ENCODE measurements at places on chromosomes 7 and 10.

GRCh38 chr7:375321-375831, 85.4 kb downstream of the FOXL3 start:
- no peak for DNase-seq

GRCh38 chr10:73338801-73339368, 19.8 kb downstream of the CFAP70 start:
- no peak for DNase-seq

GRCh38 chr10:78976825-78977755, 91.7 kb upstream of the ZMIZ1 start:
- no peak for DNase-seq

- DNase-seq = no peak
These were observed 114.2 kb upstream of the GPR22 start for GRCh38 chr7:107355616-107356015.

DNA sequence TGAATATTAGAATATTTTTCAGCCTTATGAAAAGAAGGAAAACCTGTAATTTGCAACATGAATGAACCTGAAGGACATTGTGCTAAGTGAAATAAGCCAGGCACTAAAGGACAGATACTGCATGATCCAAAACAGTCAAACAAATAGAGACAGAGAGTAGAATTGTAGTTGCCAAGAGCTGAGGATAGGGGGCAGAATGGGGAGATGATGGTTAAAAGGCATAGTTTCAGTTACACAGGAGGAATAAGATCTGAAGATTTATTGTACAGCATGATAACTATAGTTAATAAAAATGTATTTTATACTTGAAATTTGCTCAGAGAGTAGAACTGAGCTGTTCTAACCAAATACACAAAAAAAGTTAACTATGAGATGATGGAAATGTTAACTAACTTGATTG, 149.0 kb upstream of the TMEM106B start:
- no peak for DNase-seq

DNA sequence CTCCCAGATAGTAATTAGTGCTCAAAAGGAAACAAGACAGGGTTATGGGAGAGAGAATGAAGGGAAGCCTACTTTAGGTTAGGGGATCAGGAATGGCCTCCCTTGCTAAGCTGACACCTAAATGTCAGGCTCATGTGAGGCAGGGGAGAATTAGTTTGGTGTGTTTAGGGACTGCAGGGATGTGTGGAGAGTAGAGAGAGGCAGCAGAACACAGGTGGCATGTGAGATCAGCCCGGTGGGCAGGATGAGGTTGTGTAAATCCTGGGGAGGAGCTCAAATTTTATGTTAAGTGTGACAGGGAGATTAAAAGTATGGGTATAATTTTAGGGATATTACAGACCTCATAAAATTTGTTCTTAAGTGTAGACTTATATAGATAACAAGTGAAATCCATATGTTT, 56.2 kb upstream of the ZNF438 start:
- no peak for DNase-seq

DNA sequence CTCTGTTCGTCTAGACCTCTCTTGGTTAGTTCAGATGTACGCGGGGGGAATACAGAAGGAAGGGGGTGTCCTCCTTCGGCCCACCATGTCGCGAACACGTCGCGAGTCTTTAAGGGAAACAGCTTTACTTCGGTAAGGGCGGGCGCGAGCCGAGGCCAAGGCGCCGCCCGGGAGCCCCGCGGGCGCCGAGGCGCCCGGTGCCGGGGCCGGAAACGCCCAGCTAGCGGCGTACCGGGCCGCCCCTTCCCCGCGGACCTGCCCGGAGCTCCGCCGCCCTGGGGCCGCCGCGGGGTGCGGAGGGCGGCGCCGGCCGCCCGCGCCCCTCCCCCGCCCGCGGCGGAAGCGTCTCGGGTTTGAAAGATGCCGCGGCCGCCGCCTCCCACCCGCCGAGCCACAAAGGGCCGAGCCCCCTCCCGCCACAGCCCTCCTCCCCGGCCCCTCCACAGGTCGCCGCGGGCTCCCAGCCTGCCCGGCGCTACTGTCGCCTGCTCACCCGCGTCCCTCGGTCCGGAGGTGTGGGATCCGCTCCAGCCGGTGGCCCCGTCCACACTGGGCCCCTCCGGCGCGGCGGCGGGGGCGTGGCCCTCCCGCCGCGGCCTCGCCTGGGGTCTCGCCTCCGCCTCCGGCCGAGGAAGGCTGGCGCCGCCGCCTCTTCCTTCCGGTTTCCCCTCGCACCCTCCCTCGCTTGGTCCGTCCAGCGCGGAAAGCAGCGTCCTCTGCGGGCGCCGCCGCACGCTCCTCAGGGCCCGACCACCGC, at the start of gene KBTBD2:
TSS of gene KBTBD2 (minus strand) at position 718 of the 757 bp plus-strand sequence. CDS start 12,156 bp downstream, outside the sequence.
- no peak for DNase-seq

DNA sequence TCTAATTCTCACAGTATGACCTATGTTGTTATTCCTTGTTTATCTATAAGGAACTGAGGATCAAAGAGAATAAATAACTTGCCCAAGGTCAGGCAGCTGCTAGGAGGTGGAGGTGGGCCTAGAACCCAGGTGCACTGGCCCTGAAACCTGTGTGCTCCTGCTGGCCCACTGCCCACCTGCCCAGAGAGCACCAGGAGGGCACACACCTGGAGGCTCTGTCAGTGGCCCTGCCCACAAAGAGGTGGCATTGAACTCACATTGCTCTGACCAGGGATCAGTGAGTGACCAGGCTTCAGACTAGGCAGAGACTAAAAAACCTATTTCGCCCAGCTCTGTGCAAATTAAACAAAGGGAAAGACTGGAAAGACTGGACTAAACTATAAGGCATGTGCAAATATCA, 210.6 kb downstream of the TNS3 start:
- DNase-seq = no peak

- no peak for DNase-seq
These were observed 1020.6 kb downstream of the XPNPEP1 start for GRCh38 chr10:108902619-108903285.

DNA sequence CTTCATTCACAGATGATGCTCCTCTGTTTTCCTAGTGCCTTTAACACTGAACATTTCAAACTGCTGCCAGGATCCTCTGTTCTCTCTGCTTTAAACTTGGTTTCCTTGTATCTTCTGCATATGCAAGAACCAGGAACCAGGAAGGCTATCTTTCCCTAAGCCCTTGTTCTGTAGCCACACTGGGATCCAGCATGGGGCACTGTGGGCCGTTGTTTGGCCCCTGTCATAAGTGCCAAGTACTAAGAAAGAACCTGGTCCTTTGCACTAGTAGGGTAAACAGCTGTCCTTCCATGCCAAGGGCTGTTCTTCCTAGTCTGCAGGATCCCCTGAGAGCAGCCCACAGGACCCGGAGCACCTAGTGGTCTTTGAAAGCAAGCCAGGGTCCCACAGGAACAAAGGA, 49.0 kb upstream of the TRIM8 start:
- DNase-seq = no peak

DNA sequence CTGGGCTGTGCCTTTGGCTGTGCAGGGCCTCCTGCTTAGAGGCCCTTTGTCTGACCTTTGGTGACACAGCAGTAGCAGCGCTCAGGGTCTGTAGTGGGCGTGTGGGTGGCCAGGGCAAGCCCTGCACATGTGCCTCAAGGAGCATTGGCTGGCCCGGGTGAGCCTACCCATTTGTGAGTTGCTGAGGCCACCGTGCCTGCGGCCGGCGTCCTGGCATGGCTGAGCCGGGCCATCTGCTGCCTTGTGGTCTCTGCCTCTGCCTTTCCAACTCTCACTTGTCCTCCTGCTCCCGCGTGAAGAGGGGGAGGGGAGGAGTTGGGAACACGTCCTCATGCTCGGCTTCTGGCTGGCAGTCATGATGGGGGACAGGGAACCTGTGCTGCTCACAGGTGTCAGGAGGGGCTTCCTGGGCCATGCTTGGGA, 9.2 kb upstream of the ORAI2 start:
- DNase-seq = no peak

GRCh38 chr7:92797693-92798092, 38.7 kb downstream of the CDK6 start:
- no peak for DNase-seq

- DNase-seq = no peak
These were observed 232.5 kb upstream of the FZD1 start for GRCh38 chr7:91031757-91032156.

DNA sequence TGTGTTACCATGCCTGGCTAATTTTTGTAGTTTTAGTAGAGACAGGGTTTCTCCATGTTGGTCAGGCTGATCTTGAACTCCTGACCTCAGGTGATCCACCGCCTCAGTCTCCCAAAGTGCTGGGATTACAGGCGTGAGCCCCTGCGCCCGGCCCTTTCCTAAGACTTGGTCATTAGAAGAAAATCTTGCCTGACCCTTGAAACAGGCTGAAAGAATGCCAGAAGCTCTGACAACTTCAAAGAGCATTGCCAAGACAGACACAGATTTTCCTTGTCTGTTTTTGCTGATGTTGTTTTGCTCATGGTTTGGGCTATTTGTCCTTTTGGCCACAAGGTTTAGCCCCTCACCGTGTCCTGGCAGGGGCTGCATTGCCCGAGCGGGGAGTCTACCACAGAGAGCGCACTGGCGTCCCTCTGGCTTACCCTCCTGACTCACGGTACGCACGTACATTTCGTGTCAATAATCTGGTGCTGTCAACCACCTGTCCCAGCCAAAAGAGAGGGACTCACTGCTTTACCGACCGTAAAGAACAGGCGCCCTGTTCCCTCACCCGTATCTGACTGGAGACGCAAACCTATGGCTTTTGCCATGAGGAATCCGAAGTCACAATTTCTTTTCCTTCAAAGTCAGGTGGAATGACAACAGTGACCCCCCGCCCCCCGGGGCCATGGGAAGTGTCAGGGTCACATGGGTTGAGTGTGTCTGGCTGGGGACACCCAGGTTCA, 10.1 kb upstream of the INPP5A start:
- DNase-seq = no peak

DNA sequence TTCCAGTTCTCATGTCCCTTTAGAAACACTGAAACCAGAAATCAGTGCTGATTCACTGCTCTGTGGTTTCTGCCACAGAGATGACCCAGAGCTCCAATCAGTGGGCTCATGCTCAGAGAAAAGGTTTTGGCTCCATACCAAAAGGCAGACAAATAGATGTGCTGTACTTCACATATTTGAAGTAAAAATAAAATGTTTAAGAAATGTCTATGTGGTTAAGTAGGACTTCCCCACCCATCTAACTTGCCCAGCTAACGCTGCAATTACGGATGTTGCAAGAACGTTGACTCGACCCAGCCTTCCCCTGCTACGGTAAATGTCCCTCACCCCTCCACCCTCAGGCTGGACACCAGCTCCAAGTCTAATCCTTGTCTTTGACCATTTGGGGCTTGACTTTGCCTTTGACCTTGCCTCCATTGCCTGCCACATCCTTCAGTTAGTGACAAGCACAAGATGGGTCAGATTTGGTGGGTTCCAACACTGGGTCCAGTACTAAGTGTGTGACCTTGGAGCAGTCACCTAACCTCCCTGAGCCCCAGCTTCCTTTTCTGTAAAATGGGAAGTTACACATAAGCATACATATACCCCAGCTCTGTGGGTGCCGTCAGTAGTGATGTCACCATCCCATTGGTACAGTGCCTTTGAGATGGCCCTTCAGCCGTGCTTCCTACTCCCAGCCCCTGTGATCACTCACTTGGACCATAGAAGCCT, 95.8 kb downstream of the CHST15 start:
- DNase-seq = no peak

- DNase-seq = no peak
These were observed 44.2 kb downstream of the HERPUD2 start for GRCh38 chr7:35650751-35651150.

DNA sequence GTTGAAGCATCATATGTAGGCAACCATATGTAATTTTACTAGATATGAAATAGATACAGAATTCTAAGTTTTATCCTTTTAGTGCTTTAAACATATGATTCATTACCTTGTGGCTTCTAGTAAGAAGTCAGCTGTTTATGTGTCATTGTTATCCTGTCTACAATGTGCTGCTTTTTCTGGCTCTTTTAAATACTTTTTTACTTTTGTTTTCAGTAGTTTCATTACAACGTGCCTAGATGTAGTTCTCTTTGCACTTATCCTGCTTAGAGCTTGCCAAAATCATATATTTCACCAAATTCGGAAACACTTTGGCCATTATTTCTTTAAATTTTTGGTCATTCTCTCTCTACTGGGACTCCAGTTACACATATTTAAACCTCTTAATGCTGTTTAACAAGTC, 26.4 kb downstream of the YAE1 start:
- DNase-seq = no peak

DNA sequence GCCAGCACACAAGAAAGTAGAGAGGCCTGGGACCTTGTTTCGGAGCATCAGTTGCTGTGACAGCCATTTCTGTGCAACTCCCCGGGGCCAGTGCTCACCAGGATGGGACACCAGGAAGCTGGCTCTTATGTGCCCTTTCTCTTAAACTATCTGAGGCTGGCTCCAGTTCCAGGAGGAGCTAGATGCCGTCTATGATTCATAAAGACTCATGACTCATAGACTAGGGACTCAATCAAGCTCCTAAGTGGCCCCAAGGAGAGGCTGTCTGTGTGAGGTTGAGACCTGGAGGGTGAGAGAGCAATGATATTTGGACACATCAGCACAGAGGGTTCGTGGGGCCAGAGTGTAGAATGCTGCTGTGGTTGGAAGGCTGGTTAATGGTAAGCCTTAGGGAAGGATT, 580.1 kb downstream of the CCSER2 start:
- DNase-seq = no peak

DNA sequence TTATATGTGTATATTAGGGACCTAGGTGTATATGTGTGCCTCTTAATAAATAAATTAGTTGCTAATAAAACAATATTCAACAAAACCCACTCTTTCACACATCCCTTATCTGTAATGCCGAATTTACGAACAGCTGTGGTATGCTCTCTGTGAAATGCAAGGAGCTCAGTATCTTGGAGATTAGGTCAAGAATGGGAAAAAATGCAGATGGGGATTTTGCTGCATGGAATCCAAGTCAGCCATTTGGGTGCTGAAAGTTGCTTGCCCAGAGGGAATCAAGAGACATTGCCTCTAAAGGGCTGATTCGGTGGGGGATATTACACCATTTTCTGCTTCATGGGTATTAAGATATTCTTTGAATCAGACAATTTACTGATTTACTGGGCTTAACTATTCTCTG, 93.5 kb downstream of the CREB5 start:
- DNase-seq = no peak

DNA sequence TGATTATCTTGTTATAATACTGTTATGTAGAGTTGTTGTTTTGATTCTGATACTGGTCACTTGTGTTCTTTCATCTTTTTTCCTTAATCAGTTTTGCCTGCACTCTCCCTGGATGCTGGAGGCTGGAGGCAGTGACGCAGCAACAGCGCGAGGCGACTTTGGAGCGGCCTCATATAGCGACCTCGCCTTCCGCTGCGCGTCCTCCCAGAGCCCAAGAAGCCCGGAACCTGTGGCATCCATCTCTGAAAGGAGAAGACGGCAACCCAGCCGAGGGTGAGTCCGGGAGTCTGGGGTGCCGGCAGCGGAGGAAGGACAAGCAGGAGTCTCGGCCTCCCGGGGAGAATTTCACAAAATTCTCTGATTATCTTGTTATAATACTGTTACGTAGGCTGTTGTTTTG, 161.2 kb downstream of the ZNF33B start:
- no peak for DNase-seq
